ENCODE measurements at places on chromosomes 5 and 9. TPM values are rescaled to one million over a fixed set of nuclear protein-coding genes. Genes with fewer than 3 reads are reported as not detected.

The FKBP15 gene
- 26.6 TPM for polyA plus RNA-seq

The TCF7 gene
- polyA plus RNA-seq: 7.5 TPM

The CDC20B gene
- polyA plus RNA-seq: 0.41 TPM

The CDH9 gene
- polyA plus RNA-seq: 5.7 TPM

The BNC2 gene
- 3.1 TPM for polyA plus RNA-seq

The PLAC8L1 gene
- polyA plus RNA-seq: 2.1 TPM

The HAVCR2 gene
- polyA plus RNA-seq: 8.5 TPM

The PCDHB5 gene
- polyA plus RNA-seq: 6.6 TPM

The SHISAL2B gene
- 2.6 TPM for polyA plus RNA-seq

The SNCAIP gene
- 42.5 TPM for polyA plus RNA-seq

The CTSV gene
- polyA plus RNA-seq: 3.2 TPM

The TRPM3 gene
- 16.7 TPM for polyA plus RNA-seq

The FYB1 gene
- 6.0 TPM for polyA plus RNA-seq

The LECT2 gene
- 2.1 TPM for polyA plus RNA-seq

The DAB2IP gene
- polyA plus RNA-seq: 58.9 TPM

The PCDHGA6 gene
- polyA plus RNA-seq: 19.2 TPM

The ACOT12 gene
- polyA plus RNA-seq: 0.86 TPM

The FBP2 gene
- not detected for polyA plus RNA-seq

The ROR2 gene
- 5.3 TPM for polyA plus RNA-seq

The SUSD3 gene
- 3.1 TPM for polyA plus RNA-seq

The ATP10B gene
- polyA plus RNA-seq: 3.8 TPM

The FBXL7 gene
- polyA plus RNA-seq: 28.3 TPM

The PCSK1 gene
- 3.6 TPM for polyA plus RNA-seq

The EQTN gene
- 0.33 TPM for polyA plus RNA-seq

The ADAMTS6 gene
- 6.9 TPM for polyA plus RNA-seq

The SLC6A7 gene
- 33.1 TPM for polyA plus RNA-seq

The COL23A1 gene
- 7.3 TPM for polyA plus RNA-seq

The CRB2 gene
- 17.8 TPM for polyA plus RNA-seq

The LCN1 gene
- not detected for polyA plus RNA-seq

The TRIM36 gene
- 35.8 TPM for polyA plus RNA-seq

The SLIT3 gene
- polyA plus RNA-seq: 22.5 TPM

The TPPP gene
- polyA plus RNA-seq: 64.0 TPM

The NTNG2 gene
- polyA plus RNA-seq: 9.4 TPM

The DRD1 gene
- 2.3 TPM for polyA plus RNA-seq

The PCDHGA1 gene
- polyA plus RNA-seq: 3.8 TPM

The CD14 gene
- 11.3 TPM for polyA plus RNA-seq

The MARCHF11 gene
- polyA plus RNA-seq: 16.5 TPM

The MELK gene
- 12.9 TPM for polyA plus RNA-seq

The PAEP gene
- polyA plus RNA-seq: 0.42 TPM

The ZNF354C gene
- 19.1 TPM for polyA plus RNA-seq

All from spinal cord (tissue), 10 donors.